RCC 7860 (cell line): ENCODE measurements at places on chromosomes 11 and 22.

DNA sequence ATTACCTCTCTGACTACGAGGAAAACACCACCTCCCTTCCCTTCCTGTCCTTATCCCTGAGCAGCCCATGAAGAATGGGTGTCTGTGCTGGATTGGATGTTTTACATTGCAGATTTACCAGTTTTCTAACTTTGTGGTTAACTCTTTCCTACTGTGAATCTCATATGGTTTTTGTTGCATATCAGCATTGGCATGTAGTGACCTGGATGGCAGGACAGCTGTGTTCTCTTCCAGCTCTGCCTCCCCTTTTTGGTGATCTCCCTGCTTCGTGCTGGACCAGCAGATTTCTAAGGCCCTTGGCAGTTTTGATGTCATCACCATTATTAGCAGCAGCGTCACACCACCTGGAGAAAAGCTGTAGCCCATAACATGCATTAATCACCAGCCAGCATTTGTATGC lies 26.7 kb downstream of the OR6Q1 start:
- DNase-seq, result no peak

GRCh38 chr11:75632450-75632849 lies 36.4 kb downstream of the MAP6 start:
- DNase-seq, result no peak

- DNase-seq, result no peak
These were observed 331.6 kb downstream of the CTTN start for GRCh38 chr11:70729949-70730348.

DNA sequence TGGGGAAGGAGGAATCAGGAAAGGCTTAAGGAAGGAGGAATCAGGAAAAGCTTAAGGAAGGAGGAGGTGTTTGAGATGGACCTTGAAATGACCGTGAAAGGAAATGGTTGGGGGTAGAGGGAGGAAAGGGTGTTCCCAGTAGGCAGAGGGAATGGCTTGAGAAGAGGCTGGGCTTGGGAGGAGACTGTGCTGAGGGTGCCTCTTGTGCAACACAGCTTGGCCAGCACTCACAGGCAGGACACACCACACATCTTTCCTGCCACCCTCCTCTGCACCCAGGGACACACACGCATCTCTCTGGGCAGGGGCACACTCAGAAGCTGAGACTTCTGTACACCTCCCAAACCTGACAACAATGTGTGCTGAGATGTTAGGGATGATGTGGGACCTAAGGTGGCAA lies 151.4 kb downstream of the FBXO7 start:
- DNase-seq, result no peak

DNA sequence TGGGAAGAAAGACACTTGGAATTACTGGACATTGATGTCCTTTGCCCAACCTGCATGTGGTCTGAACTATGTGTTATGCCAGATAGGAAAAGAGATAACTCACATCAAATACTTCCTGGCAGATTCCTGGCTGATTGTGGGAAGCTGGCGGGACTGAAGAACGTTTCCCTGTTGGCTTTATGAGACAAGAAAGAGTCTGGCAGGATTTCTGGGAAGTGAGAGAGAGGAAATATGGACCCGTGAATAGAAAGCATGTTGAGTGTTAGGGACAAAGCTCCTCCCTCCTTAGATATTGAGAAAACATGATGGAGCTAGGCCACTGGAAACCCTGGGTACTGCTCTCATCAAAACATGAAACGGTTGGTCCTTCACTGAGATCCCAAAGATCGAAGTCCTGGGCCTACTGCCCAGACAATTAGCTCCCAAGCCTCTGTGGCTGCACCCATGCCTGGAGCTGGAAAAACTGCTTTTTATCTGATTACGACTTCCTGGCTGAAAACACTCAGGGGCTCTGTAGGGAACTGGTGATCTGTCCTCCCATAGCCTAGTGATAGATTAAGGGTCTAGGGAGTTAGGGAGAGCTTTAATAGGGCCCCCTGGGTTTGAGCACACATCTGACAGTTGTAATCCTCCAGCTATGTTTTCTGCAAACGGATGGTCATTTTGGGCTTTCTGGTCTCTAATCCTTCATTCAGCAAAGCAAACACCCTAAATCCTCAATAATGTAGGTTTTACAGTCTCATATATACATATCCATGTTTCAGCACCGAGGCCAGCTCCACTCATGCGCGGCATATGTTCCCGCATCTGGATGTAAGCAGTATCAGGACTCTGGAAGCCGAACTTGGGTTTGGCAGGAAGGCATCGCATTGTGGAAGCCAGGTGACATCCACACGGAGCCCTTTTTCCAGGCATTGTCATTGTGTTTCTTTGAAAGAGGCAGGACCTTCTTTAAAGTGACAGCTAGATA lies 6.1 kb upstream of the B3GAT1 start:
- DNase-seq, result no peak

DNA sequence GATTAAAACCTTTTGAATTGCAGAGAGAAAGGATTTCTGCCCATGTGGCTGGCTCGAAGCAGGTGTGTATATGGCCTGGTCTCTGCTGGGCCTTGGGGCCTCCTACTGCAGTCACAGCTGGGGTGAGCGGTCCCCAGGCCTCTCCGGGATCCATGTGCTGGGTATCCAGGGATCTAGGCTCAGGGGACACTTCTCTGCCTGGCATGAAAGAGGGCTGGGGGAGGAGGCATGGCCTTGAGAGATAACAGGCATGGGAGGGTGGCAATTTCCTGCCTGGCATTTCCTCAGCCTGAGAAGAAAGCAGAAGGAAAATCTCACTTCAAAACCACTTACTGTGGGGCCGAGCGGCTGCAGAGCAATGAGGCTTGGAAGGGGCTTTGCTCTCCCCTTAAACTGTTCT lies 20.3 kb upstream of the PARVG start:
- DNase-seq, result no peak

- no peak for DNase-seq
These were observed 124.7 kb upstream of the APOA1 start for GRCh38 chr11:116962108-116962507.

DNA sequence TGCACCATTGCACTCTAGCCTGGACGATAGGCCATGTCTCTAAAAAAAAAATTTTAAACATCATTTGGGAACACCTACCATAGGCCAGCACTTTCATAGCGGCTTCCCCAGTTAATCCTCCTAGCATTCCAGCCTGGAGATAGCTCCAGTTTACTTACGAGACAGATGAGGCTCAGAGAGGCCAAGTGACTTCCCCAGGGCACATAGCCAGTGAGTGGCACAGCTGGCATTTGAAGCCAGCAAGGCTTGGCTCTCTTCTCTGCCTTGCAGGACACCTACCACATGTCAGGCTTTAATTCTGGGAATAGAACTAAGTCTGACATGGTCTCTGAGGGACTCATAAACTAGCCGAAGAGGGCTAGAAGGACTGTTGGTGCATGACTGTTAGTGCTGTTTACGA lies 4.9 kb upstream of the TAGLN start:
- no peak for DNase-seq

DNA sequence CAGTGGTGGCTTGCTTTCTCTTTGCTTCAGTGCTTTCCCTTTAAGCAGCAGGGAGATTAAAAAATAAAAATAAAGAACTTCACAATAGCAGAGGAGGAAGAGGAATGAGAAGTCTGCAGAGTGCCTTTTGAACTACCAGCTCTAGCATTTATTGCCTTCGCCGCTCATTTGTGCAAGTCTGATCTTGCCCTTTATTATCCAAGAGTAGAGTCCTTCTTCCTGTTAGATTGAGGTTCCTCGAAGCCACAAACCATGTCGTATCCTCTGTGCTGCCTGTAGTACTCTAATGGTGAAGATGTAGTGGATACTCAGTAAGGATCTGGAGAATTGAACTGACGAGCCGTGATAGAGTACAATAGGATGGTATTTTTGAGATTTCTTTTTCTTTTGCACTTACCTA lies 101.2 kb upstream of the RAG2 start:
- DNase-seq, result no peak
